ENCODE measurements at places on chromosomes 4 and X. TPM values are rescaled to one million over a fixed set of nuclear protein-coding genes. Genes with fewer than 3 reads are reported as not detected.
A peak's percentile ranks its signal among the peaks of the same experiment; 100 is the strongest.

DNA sequence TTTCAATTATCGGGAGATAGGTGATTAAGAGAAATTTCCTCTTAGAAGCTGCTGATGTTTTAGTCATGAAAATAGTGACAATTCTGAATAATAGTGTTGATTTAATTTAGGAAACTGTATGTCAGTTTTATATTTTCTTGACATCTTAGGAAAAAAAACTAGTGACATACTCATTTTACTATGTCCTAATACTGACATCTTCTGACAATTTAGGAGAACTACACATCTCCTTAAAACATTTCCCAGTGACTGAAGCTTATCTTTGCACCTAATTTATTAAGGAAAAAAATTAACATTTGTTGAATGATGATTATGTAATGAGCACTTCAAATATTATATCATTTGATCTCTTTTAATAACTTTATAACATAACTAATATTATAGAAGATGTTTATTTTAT lies 42.0 kb upstream of the RBMXL3 start:
- H3K27ac ChIP-seq: no peak overlapping the region
- H3K36me3 ChIP-seq: no peaks in the 10 kb centered on the region
- H3K27me3 ChIP-seq: no peaks in the 10 kb centered on the region

GRCh38 chrX:154791939-154792338 lies 13.3 kb downstream of the MPP1 start:
- no peaks in the 10 kb centered on the region for H3K36me3 ChIP-seq
- DNase-seq: no peak
- no peak overlapping the region for H3K4me3 ChIP-seq

DNA sequence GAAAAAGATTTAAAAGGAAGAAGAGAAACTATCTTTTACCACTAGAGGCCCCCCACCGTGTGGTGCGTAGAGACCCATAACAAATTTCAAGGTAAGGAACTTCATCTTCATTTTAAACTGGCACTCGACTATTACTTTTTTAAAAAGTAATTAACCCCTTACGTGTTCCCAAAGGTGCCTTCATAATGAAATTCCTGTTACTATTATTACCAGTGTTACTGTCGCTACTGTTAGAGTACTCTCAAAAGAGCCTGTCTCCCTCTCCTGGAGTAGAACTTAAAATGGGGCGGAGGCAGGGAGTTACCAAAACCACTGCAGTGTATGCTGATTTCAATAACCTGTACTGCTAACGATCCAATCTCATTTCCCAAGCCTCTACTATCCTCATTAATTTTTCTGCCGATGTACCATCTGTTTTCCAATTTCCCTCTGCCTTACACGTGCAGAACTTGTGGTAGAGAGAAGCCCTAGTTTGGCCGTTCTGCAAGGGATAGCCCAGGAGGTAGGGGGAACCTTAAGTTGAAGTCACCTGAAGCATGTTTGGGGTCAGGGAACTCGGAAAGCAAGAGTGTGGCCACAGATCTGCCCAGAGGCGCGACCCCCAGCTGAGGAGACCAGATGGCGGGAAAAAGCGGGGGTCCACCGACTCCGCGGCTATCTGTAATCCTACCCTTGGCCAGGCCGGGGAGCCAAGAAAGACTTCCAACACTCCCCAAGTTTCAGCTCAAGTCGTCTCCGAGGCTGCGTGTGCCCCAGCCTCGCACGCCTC lies 720 bp upstream of the STK26 start:
- peak overlapping the region; percentile 56 for H3K4me3 ChIP-seq
- H3K27me3 ChIP-seq: no peaks in the 10 kb centered on the region
- no peaks in the 10 kb centered on the region for H3K36me3 ChIP-seq
- peak overlapping the region; percentile 85 for H3K27ac ChIP-seq
- DNase-seq: no peak

- peak overlapping the region; percentile 15 for H3K27ac ChIP-seq
Observed at GRCh38 chr4:41178372-41179370, 35.7 kb downstream of the APBB2 start.

DNA sequence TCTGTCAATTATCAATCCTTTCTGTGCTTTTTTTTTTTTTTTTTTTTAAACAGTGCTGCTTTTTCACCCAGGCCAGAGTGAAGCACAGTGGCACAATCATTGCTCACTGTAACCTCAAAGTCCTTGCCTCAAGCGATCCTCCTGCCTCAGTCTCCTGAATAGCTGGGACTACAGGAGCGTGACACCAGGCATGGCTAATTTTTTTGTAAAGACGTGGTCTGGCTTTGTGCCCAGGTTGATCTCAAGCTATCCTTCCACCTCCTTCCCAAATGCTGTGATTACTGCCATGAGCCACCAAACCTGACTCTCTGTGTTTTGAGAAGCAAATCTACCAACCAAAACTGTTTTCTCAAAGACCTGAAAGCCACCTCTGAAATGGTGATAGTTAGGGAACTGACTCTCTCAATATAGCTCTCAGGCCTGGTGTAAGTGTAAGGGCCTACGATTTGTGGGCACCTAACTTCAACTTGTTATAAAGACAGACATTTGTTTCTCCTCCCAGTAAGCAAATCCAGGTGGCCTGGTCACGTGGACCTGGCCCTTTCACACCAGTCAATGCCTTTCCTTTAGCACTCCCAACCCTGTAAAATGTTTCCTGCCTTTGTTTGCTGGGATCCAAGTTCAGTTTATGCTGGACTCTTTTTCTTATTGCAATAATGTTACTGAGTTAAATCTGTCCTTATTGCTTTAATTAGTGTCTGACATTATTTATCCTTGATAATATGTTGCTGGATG lies 2015.9 kb downstream of the PCDH7 start:
- H3K27ac ChIP-seq: no peak overlapping the region
- no peaks in the 10 kb centered on the region for H3K36me3 ChIP-seq
- DNase-seq: no peak
- H3K27me3 ChIP-seq: no peaks in the 10 kb centered on the region
- H3K4me3 ChIP-seq: no peak overlapping the region
- H3K4me1 ChIP-seq: no peaks in the 10 kb centered on the region

IDUA gene
- 28.2 TPM for total RNA-seq

All from breast epithelium (tissue), 4 donors.